Muscle of leg (tissue), 16 donors: ENCODE measurements at places on chromosomes 1 and 21. TPM values are rescaled to one million over a fixed set of nuclear protein-coding genes. Genes with fewer than 3 reads are reported as not detected.

GBP6 gene
- not detected for polyA plus RNA-seq

ACTL8 gene
- polyA plus RNA-seq = not detected

ZMYND12 gene
- polyA plus RNA-seq = 0.86 TPM

SPRR4 gene
- polyA plus RNA-seq = not detected

C1orf56 gene
- 7.0 TPM for polyA plus RNA-seq

CA6 gene
- not detected for polyA plus RNA-seq

CIART gene
- polyA plus RNA-seq = 2.7 TPM

KCNN3 gene
- polyA plus RNA-seq = 8.7 TPM

TCEA3 gene
- 329 TPM for polyA plus RNA-seq

GRCh38 chr1:113835686-113836290 is 23.5 kb upstream of the RSBN1 start:
- DNase-seq = peak; percentile 71

DNA sequence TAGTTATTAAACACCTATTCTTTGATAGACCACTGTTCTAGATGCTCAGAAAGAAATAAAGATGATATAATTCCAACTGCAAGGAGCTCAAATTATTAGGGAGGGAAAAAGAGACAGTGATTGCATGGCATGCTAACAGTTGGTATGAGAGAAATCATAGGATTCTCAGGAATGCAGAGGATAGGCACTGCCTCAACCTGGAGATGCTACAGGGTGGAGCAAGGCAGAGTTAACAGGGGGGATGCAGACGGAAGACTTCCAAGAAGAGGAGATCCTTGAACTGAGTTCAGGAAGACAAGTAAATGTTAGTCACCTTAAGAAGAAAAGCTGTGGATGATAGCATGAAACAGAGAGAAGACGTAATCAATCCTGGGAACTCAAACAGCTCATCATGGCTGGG is 123.7 kb downstream of the DAB1 start:
- no peak for DNase-seq

DNA sequence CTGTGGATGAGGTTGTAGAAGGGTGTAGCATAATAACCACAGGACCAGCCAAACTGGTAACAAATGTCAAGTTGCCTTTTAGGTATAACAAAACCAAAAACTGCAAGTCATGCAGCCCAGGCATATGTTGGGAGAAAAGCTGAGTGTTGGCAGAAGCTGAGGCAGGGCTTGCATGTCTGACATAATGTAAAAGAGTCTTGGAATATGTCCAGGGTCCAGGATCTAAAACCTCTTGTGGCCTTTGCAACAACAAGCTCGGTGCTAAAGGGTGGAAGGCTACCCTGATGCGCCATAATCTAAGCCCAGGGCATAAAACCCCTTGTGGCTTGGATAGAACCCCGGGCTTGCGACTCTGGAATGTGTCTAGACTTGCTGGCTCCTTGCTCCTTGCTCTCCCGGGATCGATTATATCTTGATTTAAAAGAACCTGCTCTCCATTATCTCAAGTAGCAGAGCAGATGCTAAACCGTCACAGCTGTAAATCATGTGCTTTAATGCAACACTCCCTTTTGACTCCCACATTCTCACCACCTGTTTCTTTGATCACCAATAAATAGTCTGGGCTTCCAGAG is 26.5 kb upstream of the SLC35A3 start:
- DNase-seq = peak; percentile 63

DNA sequence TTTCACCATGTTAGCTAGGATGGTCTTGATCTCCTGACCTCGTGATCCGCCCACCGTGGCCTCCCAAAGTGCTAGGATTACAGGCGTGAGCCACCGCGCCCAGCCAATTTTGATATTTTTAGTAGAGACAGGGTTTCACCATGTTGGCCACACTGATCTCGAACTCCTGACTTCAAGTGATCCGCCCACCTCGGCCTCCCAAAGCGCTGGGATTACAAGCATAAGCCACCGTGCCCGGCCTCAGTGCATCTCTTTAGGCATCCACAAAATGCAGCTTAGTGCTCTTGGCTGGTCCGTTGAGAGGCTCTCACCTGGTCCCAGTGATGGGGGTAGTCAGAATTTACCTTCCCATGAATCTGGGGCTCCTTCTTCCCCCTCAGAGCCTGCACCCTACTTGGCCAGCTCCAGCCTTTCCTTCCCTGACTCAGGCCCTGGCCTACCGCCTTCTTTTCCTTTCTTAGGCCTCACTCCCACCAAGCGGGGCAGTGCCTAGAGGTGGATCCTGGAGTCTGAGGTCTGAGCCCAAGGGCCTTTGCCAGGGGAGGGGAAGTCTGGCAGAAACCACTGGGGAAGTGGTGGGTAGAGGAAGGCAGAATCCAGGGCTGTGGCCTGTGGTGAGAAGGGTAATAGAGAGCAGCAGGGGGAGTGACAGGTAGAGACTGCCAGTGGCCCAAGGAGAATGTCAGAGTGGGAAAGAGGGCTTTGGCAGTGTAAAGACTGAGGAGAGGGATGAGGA is 3.7 kb downstream of the LENEP start:
- DNase-seq = no peak

DNA sequence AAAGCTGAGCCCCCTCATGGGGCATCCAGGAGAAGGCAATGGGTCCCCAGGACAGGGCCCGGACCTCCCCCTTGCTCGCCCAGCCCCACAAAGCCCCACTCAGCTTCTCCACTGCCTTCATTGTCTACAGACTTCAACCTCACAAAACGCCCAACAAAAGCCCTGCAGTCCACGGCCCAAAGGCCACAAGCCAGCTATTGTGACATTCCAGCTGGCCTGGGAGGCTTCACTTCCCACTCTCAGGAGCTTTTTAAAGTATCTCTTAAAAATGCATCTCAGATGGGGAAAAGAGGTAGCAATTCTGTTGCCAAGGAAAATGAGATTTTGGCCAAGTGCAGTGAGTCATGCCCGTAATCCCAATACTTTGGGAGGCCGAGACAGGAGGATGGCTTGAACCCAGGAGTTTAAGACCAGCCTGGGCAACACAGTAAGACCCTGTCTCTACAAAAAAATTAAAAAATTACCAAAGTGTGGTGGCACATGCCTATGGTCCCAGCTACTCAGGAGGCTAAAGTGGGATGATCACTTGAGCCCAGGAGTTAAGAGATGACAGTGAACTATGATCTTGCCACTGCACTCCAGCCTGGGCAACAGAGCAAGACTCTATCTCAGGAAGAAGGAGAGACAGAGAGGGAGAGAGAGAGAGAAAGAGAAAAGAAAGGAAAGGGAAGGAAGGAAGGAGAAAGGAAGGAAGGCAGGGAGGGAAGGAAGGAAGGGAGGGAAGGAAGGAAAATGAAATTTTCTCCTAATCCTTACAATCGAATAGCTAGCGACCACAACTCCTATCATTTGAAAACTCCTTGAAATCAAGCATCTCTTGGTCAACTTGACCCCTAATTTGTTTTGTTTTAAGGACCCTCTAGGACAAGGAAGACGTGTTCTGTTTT is 31.4 kb upstream of the TARDBP start:
- DNase-seq = peak; percentile 57

DNA sequence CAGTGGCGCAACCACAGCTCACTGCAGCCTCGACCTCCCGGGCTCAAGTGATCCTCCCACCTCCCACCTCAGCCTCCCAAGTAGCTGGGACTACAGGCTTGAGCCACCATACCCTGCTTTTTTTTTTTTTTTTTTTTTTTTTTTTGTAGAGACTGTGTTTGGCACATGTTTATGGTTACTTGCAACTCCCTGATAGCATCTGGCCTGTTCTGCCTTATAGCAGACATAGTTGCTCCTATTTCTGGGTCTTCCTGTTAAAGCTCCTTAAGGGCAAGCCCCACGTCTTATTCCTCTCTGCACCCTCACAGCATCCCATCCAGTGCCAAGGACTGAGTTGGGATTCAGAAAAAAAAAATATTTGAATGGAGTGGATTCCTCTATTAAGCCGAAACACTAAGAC is 17.1 kb upstream of the CNR2 start:
- DNase-seq = no peak

DNA sequence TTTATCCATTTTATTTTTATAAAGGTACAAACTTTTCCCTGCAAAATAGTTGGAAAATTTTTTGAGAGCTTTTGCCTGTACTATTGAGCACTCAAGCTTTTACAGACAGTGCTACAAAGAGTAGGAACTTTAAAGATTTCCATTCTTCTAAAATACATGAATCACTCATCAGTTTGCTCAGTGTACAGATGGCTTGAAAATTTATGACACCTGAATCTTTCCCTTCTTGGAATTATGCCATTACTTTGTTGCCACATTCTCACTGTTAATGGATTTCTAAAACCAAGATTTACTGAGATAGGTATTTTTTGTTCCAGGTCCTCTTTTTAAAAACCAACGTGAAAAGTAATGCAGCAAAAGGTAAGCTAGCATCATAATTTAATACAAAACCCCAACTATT is 76.0 kb downstream of the GPATCH2 start:
- no peak for DNase-seq

DNA sequence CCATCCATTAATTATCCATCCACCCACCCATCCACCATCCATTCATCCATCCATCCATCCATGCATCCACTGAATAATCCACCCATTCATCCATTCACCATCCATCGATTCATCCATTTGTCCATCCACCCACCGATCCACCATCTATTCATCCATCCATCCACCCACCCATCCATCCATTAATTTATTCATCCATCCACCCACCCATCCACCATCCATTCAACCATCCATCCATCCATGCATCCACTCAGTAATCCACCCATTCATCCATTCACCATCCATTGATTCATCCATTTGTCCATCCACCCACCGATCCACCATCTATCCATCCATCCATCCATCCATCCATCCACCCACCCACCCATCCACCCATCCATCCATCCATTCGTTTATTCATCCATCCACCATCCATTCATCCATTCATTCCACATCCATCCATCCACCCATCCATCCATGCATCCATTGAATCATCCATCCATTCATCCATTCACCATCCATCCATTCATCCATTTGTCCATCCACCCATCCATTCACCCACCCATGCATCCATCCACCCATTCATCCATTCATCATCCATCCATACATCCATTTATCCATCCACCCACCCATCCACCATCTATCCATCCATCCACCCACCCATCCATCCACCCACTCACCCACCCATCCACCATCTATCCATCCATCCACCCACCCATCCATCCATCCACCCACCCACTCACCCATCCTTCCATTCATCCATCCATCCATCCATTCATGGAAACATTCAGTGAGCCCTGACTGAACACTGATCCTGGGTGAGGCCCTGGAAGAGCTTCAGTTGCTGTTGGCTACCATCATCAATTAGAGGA is 83.4 kb upstream of the ARHGEF16 start:
- DNase-seq = no peak

- DNase-seq = no peak
Observed at GRCh38 chr1:223298701-223299100, 65.3 kb downstream of the SUSD4 start.

GRCh38 chr1:25431955-25432719 is 1.4 kb downstream of the MACO1 start:
- DNase-seq = no peak

DNA sequence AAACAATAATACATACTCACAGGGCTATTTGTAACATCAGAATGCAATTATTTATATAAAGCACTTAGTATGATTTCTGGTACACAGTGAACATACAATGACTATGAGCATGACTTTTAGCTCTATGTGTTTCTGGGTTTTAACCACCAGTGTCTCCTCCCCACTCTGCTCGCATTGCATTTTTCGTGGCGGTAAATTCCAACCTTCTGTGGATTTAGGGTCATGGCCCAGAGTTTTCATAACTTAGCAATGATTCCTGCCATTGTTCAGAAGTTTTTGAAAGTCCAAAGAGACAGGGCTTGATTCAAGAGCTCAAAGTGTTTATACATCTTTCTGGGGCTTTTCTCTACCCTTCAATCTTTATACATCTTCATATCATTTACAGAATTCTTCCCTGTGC is 191.3 kb downstream of the BACH1 start:
- no peak for DNase-seq

- peak; percentile 27 for DNase-seq
Observed at GRCh38 chr1:168335500-168335899, 54.8 kb downstream of the TBX19 start.

GRCh38 chr1:67559222-67559700 is 125.7 kb upstream of the GADD45A start:
- DNase-seq = peak; percentile 63

DNA sequence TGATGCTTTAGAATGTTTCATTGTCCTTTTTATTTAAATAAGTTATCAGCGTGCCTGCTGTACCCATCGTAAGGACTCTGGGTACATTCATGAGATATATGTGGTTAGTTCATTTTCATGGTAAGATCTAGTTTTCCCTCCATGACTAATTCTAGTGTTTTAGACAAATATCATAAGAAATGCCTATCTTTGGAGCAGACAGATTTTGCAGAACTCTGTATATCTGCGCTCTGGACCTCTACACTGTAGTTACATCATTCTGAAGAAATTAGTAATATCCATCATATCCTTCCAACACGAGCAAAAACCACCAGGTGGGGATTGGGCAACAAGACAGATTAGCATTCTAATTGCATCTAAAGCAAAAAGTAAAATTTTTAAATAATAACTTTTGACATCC is 499.2 kb downstream of the SETD4 start:
- no peak for DNase-seq

DNA sequence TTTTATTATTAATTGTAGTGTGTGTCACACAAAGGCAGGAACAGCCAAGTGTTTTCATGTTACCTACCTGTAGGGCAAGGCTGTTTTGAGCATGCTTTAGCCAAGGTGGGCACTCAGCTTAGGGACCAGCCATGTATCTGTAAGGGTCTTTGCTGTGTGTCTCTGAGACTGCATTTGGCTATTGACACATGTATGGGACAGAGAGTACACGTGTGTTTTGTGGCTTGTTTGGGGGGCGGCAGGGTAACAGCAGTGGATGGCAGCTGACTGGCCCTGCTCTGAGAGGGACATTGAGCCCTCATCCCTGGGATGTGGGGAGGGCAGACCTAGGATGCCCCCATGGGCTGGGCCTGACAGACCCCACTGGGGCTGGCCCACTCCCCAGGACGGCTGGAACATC is 6.9 kb downstream of the CATSPER4 start:
- DNase-seq = no peak

- no peak for DNase-seq
Observed at GRCh38 chr1:208923456-208923855, 660.1 kb upstream of the CAMK1G start.

DNA sequence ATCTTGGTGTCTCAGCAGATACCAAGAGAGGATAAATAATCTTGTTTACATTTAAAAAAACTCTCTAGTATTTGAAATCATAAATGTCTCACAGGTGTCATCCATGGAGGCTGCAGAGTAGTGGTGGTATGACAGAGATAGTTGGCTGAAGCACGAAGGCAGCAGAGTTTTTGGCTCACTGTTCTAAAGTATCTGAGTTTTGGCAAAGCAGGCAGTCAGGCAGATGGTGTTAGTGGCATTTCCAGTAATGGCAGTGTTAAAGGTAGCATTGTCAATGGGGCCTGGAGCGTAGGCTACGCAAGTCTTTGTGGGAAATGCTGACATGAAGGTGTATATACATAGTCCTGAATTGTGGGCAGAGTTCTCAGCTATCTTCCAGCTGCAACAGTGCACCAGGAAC is 68.5 kb upstream of the HSD17B7 start:
- DNase-seq = no peak

DNA sequence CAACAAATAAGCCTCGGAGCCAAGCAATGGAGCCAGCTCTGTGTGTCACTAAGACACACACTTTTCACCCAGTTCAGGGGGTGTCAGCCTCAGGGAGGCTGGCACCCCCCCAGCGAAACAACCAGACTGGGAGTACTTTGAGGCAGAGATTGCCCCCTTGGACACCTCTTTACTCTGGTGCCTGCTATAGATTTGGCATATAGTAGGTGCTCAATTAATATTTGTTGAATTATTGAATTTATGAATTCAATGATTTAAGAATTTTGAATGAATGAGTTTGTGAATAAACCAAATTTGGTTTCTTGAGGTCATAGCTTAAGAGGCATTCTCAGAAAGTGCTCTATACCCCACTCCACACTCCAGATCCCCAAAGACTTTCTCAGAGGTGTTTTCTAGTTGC is 70.3 kb downstream of the OLIG1 start:
- DNase-seq = no peak
